NCI-H748 treated with DMSO at 0.1 percent for 48 hours (cell line): ENCODE measurements at places on chromosomes 5 and 9.
A peak's percentile ranks its signal among the peaks of the same experiment; 100 is the strongest.

DNA sequence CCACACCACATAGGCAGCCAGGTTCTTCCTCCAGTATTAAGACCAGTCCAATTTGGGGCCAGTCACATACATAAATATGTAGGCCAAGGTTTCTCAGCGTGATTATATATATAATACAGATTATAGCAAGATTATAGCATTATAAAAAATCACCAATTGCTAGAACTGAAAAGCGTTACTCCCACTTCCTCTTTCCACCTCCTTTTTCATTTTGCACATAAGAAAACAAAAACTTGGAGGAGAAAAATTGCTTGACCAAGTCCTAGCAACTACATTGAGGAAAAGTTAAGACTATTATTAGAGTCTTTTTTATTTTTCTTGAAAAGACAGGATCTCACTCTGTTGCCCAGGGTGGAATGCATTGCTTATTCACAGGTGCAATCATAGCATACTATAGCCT, 262.7 kb upstream of the KCNN2 start:
- DNase-seq = no peak

GRCh38 chr9:76459694-76460635, 983 bp downstream of the GCNT1 start:
- peak; percentile 56 for DNase-seq

- peak; percentile 41 for DNase-seq
Observed at GRCh38 chr5:127517110-127517479, 345 bp upstream of the PRRC1 start.

DNA sequence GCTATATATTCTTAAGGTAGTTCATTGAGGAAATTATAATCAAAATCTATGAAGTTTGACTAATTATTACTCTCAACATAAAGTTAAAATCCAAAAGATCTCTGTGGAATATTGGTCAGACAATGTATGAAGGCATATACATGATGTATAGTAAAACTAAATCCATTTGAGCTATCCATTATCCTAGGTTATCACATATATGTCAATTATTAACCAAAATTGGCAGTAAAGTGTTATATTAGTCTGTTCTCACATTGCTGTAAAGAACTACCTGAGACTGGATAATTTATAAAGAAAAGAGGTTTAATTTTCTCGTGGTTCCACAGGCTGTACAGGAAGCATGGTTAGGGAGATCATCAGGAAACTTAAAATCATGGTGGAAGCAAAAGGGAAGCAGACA, 511.7 kb upstream of the SGCD start:
- no peak for DNase-seq

- no peak for DNase-seq
Observed at GRCh38 chr5:160324886-160325285, 12.5 kb upstream of the CCNJL start.

GRCh38 chr9:126907058-126907457, 7.5 kb upstream of the RALGPS1 start:
- DNase-seq = no peak

- peak; percentile 87 for DNase-seq
Observed at GRCh38 chr9:15572200-15572770, 19.4 kb downstream of the CCDC171 start.

DNA sequence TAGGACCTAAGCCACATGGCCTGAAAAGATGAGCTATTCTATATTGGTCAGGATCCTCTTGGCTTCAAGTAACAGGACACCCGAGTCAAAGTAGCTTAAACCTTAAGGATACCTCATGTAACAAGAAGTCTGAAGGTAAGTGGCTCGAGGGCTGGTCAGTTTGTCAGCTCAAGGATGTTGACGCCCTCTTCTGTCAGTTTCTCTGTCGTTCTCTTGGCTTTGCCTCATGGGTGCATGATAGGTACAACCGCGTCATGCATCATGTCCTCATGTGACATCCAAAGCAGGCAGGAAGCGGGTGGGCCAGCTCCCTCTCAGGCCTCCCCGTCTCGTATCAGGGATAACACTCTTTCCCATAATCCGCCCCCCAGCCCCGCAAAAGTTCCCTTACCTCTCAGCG, 22.1 kb upstream of the TCERG1 start:
- DNase-seq = no peak

GRCh38 chr9:13354733-13355132, 75.2 kb upstream of the MPDZ start:
- DNase-seq = peak; percentile 88

GRCh38 chr5:68482199-68482598, 266.6 kb downstream of the PIK3R1 start:
- DNase-seq = no peak

DNA sequence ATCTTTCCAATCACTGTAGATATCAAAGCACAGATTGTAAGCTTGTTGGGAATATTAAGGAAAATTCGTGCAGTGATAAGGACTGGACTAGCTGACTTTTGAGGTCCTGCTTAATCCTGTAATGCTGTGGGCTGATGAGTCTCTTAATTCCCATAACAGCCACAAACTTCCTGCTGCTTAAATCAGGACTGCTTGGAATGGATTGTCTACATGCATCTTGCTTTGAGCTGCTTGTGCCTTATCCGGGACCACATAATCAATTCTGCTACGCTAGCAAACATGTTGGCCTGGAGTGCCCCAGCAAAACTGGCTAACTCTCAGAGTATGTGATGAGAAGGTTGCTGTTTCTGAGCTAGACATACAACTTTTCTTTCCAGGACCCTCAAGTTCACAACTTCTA, 79.6 kb downstream of the SNCAIP start:
- DNase-seq = no peak

DNA sequence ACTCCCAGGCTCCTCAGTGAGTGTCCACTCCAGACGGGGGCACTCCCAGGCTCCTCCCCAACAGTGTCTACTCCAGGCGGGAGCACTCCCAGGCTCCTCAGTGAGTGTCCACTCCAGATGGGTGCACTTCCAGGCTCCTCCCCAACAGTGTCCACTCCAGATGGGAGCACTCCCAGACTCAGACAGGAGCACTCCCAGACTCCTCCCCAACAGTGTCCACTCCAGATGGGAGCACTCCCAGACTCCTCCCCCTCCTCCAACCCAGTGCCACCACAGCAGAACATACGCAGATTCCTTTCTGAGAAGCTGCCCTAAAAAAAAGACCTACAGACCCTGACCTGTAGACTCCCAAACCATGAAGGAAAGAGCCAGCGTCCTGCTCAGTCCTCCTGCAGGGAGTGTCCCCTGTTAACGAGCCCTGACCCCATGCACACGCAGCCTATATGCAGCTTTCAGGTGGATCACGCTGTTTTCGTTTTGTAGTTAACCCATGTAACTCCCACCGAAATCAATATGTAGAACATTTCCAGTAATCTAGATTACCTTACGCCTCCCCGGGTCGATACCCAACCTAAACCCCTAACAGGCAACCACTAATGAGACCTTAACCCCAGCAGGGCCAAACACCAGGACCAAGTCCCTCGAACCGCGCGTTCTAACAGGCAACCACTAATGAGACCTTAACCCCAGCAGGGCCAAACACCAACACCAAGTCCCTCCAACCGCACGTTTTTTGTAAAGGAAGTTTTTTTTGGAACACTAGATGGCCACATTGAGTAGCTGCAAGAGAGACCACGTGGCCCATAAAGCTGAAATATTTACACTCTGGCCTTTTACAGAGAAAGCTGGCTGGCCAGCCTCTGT, 15.7 kb downstream of the PNPLA7 start:
- peak; percentile 48 for DNase-seq

DNA sequence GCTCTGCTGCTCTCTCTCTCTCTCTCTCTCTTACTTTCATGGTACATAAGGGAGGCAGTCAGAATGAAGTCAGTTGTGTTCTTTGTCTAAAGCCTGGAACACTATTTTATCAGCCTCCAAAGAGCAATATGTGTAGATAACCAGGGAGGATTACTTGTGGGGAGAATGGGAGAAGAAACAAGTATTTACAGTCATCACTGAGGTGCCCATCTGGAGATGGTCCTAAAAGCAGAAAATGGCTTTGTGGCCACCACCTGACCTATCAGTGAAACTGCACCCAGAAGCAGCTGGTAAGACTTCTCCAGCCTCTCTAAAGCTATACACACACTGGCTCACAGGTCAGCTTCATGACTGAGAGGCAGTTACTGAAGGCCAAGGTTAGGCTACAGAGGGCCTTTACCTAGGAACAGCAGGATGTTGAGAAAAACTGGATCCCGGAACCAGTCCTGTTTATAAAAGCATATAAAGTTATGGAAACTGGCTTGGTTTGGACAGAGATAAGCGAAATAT, 75.1 kb downstream of the MRPS27 start:
- peak; percentile 2 for DNase-seq

DNA sequence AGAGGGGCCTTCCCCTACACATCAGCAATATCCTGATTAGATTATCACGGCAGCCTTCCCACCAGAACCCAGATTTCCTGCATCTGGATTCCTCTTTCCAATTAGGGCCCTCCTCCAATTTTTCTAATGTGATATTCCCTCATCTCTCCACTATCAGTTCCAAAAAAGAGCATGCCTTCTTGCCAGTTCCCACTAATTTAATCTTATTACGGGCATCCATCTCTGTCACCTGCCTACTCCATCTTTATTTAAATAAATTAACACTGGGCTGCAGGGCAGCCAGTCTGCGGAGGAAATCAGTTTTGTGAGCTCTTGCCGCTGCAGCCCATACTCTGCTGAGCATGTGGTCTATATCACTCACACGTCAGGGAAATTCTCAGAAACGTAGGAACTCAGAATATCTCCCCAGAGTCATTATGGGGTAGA, 16.6 kb upstream of the FBP2 start:
- no peak for DNase-seq

DNA sequence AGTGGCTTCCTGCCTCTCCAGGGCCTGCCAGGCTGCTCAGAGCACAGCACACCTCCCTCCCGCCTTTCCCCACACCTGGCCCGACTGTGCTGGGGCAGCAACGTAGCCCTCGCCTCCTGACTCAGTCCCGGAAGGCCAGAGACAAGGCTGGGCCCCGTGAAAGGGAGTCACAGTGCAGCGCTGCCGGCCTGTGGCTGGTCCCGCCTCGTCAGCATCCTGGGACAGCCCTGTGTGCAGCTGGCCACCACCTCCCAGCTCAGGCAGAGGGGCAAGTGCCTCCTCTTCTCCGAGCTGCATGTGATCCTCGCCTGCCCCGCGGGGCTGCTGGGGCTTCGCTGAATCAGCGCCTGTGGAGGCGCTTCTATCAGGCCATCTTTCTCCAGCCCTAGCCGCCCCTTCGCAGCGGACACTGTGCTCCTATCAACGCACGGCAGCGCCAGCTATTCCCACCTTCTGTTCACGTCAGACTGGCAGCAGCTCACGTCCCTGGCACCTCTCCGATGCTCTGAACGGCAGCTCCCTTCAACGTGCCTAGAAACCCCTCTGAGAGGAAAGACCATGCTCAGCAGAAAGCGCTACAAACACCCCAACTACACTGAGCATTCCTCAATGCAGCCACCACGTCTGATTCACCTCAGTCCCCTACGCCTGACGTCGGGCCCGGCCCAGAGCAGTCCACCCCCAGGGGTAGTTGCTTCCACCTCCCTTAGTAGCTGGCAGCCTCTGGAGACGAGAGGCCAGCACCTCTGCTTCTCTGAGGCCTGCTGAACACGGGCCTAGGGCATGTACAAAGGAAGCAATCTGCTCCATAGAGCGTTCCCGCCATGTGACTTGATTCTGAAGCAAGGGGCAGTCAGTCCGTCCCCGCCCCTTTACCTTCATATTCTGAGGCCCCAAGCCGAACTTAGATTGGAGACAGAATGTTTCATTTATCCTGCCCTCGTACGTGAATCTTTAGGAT, 78.8 kb downstream of the GPR21 start:
- no peak for DNase-seq

GRCh38 chr9:99433555-99433954, 211.5 kb downstream of the SEC61B start:
- DNase-seq = no peak

GRCh38 chr5:160467555-160468362, 46.1 kb downstream of the PTTG1 start:
- no peak for DNase-seq

DNA sequence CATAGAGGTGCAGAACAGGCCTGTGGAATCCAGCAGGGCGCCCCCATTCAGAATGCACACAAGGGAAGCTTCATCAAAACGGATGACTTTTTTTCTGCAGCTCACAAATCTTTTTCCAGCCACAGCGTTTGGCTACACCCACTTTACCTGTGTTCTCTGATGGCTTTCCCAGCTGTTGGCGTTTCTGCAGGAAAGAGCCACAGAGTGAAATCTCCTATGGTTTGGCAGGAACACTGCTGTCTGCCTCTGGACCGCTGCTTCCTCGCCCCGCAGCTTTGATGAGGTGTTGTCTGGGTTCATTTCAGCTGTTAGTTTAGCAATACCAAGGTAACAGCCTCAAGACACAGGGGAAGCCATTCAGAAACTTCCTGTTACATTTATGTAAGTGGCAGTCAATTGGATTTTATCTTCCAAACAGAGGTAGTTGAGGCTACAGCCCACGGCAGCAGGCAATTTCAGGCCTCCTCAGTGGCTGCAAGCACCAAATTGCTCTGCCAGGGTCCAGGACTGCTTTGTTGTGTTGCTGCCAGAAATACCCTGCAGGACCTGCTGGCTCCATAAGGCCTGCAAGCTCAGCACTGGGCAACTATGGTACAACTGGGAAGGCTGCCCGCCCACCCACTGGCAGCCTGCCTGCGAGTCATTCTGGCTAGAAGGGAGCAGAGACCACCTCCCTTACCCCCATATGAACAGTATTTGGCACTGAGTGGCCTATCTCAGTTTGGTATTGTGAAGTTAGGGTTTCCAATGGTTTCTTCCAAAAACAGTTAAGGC, 96.7 kb downstream of the MVB12B start:
- DNase-seq = no peak
